Retinal pigment epithelial cell (primary cell): ENCODE measurements at places on chromosomes 4 and X.

DNA sequence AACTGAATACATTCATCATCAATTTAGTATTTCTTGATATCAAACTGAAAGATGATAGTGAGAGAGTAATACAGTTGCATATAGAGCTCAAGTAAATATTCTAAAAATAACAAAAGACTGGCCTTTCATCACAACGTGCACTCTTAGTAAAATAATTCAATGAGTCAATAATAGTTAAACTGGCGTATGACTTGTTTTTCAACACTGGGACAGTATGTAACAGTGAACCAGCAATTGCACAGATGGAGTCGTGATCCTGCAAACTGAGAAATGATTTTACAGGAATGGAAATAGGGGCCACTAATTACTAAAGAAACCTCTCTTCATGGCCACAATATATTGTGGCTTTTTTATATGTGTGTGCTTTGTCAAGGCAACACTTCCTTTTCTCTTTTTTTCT lies 137.4 kb downstream of the SLC4A4 start:
- no peak for DNase-seq

DNA sequence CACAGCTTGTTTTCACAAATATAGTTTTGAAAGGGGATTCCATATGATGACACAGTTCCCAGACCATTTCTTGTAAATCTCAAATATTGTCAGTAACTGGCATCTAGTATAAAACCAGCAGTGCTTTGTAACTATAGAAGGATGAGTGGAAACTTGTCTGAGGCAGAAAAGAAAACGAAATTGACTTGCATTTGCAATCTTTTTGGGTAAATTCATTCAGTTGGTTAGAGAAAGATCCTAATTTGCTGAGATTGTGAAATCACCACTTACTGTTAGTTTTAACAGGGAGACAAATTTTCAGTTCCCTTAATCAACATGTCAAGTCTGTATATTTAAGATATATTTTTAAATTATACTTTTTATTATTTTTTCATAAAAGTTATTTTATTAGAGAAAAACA lies 71.5 kb upstream of the VEGFC start:
- DNase-seq, result no peak

DNA sequence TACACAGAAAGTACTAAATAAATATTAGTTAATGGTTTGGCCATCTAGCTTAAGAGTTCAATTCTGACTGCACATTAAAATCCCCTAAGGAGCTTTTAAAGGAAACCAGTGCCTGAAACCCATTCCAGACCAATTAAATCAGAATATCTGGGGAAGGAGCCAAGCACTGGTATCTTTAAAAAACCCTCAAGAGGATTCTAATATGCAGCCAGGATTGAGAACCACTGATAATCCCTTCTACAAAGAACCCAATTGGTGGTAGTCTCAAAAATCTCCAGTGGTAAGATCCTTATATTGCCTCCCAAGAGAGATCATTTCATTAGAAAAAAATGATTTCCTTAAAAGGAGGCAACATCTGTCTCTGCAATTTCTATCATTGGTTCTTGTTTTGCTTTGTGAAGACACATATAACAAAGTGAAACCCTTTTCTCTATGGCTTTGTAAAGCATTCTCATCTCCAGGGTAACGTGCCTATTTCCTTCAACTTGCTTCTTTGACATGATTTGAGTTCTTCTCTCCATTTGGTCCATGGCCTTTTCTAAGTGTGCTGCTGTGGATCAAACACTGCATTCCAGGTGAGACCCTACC lies 3.5 kb downstream of the GPR34 start:
- no peak for DNase-seq

DNA sequence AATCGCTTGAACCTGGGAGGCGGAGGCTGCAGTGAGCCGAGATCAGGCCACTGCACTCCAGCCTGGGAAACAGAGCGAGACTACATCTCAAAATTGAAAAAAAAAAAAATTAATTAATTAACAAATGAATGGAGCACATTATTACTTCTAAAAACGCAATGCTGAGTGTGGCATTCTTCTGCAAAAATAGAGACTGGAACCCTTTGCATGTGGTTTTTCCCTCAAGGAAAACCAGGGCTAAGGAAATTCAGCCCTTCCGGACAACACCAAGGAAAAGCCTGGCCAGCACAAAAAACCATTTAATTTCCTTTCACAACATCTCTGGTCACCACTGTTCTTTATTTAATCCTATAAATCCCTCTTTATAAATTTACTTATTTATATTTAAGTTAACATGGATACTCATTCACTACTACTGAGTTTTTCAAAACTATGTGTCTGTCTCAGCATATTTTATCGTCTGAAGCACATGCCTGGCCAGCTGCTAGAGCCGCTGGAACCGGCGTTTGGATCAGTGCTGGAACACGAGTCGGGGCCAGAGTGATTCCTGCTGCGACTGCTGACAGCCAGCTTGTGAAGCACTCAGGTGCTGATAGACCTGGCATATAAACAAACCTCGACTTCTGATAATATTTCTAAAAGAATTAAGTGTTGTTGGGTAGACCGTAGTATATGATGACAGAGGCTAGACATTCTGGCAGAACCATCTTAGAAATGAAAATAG lies 84.5 kb upstream of the WWC2 start:
- no peak for DNase-seq
